ENCODE measurements at places on chromosomes 5 and 9.

DNA sequence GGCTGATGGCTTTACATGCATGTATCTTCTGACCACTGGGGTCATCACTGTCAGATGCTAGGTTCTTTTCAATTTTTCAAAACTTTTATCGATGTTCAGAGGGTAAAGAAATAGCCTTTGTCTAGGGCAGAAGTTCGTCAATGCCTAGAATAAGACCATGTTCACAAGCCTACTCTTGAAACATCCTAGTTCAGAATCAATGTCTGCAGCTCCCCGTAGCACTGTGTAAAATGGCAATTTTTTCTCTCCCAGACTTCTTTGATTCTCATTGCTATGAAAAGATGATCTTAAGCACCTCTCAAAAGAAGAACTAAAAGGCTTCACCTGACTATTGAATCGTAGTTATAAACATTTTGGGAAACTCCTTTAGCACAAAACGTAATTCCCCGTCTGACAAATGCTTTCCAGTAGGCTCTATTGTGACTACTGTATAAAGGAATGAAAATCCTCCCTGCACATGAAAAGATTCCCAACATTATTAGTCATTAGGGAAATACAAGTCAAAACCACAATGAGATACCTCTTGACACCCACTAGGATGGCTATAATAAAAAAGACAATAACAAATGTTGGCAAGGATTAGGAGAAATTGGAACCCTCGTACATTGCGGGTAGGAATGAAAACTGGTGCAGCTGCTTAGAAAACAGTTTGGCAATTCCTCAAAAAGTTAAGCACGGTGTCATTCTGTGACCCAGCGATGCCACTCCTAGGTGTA lies 263.5 kb downstream of the ARHGAP26 start:
- no peak for DNase-seq

DNA sequence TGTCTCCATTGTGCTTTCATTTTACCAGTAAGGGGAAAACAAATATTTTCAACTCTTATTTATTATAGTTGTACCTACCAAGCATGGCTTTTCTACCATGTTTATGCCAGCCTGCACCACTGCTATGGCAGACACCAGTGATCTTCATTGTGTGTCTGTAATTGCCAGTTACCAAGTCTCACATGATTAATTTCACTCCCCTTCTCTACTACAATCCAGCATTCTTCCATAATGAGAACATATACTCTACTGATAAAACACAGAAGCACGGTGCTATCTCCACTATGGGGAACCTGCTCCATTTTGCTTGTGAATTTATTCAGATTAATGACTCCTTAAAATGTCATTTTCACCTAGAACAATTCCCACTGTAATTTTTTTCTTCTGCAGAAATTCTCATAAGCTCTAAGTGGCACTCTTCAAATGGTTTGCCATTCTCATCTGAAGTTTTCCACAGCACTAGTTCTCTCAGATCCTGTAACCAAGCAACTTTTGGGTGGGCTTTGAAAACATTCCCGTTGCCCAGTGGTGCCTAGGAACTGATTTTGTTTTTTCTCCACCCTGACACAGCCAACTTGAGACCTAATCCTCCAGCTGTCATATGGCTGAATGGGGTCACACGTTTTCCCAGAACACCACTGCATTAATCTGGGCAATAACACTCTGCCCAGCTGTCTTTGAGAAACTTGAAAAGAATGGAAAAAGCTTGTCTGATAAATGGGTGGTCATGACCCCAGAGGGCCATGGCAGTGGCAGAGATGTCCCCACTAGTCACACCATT lies 222.7 kb upstream of the RASEF start:
- no peak for DNase-seq

GRCh38 chr5:180824630-180825476 lies 22.2 kb upstream of the MGAT1 start:
- no peak for DNase-seq

DNA sequence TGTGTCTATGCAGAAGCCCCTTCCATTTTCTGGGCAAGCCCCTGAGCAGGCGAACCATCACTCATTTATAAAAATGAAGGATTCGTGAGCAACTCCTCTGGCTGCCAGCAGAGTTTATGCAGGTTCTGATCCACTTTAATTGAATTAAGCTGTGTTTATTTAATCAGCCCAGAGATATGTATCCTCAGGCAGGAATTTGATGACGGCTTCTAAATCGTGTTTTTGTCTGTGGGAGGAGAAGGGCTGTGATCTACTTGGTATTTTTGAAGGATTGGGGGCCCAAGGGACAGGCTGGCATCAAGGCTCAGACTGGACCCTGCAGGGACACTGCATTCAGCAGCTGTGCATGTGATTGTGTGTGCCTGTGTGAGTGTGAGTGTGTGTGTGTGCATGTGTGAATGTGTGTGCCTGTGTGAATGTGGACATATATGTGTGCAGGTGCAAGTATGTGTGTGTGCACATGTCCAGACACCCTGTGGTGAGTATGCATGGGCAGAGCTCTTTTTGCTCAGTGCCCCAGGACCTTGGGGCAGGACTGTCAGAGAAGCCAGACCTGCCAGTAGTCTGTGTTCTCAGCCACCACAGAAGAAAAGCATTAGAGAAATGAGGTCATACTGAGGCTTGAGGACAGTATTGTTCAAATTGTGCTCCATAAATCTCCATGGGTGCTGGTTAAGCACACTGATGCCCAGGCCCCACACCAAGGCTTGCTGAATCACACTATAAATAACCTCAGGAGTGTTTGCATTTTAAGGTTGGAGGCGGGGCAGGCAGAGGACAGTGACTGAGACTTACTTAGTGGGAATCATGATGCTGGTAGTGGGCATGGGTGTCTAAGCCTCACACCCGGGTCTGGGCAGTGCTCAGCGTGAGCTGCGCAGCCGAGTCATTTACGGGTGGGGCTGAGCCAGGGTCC lies 164.0 kb downstream of the CARTPT start:
- no peak for DNase-seq
